Upper lobe of right lung (tissue), 1 donor: ENCODE measurements at places on chromosomes 13 and 19.

DNA sequence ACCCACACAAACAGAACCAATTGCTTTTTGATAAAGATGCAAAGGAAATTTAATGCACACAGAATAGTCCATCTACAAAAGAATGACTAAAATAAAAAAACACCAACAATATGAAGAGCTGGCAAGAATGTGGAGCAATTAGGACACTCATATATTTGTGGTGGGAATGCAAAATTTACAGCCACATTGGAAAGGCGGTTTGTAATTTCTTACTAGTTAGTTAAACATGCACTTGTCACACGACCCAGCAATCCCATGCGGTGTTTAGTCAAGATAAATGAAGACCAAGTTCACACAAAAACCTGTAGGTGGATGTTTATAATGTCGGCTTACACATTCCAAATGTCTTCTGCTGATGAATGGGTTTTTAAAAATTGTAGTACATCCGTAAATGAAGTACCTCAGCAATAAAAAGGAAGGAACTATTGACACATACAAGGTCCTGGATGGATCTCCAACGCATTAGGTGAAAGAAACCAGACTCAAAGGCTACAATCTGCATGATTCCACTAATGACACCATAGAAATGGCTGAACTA lies 5.2 kb downstream of the GRTP1 start:
- no peaks in the 10 kb centered on the region for H3K36me3 ChIP-seq
- DNase-seq, result no peak
- H3K4me1 ChIP-seq, result peaks cover 10% of the 10 kb centered on the region
- no peak overlapping the region for H3K4me3 ChIP-seq
- H3K27me3 ChIP-seq, result peaks cover 11% of the 10 kb centered on the region
- H3K27ac ChIP-seq, result no peak overlapping the region

DNA sequence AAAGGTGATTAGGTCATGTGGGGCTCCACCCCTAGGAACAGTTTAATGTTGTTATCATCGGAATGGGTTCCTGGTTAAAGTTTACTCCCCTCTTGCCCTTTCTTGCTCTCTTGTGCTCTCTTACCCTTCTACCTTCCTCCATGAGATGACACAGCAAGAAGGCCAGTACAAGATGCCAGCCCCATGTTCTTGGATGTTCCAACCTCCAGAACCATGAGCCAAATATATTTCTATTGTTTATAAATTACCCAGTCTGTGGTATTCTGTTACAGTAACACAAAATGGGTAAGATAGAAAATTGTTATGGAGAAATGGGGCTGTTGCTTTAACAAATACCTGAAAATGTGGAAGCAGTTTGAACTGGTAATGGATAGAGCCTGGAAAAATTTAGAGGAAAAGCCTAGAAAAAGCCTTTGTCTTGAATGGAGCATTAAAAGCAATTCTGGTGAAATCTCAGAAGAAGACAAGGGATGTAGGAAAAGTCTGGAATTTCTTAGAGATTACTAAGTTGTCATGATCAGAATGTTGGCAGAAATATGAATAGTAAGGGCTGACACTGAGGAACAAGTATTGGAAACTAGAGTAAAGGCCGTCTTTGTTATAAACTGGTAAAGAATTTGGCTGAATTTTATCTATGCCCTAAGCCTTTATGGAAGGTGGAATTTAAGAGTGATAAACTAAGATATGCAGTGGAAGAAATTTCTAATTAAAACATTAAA lies 53.5 kb upstream of the TSC22D1 start:
- H3K4me1 ChIP-seq, result no peaks in the 10 kb centered on the region
- H3K4me3 ChIP-seq, result no peak overlapping the region
- no peak for DNase-seq

GRCh38 chr19:56671613-56671994 lies at the start of gene ZNF835:
Gene ZNF835, minus strand, starts transcription at chr19:56671757. Its CDS starts 6,559 bp downstream, at chr19:56665198.
- no peaks in the 10 kb centered on the region for H3K27me3 ChIP-seq
- peak within 1 kb of the TSS; percentile 71 for H3K4me3 ChIP-seq
- H3K4me1 ChIP-seq, result peaks cover 9% of the 10 kb centered on the region
- H3K36me3 ChIP-seq, result no peaks in the 10 kb centered on the region

DNA sequence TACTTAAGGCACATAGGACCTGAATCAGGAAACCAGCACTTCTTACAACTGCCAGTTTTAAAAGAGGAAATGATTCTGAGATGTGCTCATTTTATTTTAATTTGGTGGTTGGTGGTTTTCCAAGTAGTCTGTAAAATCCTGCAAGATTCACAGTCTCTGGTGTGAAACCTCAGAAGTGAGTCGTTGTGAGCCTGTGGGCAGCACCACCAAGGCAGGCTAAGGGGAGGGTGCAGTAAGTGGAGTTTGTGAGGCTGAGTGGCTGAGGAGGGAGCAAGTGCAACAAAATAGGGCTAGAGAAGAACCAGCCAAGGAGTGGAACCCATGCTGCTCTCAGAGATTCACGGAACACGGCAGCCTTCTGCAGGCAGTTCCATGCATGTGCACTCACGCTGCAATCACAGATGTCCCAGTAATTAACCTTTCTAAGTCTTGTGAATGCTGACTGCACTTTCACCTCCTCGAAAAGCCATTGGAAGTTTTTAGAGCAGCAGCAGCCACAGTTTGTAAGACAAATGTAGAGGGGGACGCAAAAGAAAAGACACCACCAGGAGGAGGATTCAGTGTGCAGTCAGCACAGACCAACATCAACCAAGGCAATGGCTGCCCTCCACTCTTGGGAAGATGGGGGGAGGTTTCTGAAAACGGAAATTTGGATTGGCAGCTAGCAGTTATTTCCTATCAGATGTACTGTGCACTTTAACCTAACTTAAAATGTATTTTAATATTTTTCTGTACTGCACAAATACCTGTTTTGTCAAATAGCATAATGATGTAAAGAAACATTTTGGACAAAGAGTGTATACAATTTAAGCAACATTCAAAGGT lies 44.9 kb downstream of the ESD start:
- no peaks in the 10 kb centered on the region for H3K27me3 ChIP-seq
- no peak overlapping the region for H3K4me3 ChIP-seq
- no peak overlapping the region for H3K27ac ChIP-seq
- DNase-seq, result no peak

- H3K4me3 ChIP-seq, result no peak overlapping the region
- H3K27ac ChIP-seq, result no peak overlapping the region
- H3K36me3 ChIP-seq, result peaks cover 17% of the 10 kb centered on the region
- H3K27me3 ChIP-seq, result no peaks in the 10 kb centered on the region
Measured at GRCh38 chr19:10378124-10378523, 2.2 kb downstream of the TYK2 start.

DNA sequence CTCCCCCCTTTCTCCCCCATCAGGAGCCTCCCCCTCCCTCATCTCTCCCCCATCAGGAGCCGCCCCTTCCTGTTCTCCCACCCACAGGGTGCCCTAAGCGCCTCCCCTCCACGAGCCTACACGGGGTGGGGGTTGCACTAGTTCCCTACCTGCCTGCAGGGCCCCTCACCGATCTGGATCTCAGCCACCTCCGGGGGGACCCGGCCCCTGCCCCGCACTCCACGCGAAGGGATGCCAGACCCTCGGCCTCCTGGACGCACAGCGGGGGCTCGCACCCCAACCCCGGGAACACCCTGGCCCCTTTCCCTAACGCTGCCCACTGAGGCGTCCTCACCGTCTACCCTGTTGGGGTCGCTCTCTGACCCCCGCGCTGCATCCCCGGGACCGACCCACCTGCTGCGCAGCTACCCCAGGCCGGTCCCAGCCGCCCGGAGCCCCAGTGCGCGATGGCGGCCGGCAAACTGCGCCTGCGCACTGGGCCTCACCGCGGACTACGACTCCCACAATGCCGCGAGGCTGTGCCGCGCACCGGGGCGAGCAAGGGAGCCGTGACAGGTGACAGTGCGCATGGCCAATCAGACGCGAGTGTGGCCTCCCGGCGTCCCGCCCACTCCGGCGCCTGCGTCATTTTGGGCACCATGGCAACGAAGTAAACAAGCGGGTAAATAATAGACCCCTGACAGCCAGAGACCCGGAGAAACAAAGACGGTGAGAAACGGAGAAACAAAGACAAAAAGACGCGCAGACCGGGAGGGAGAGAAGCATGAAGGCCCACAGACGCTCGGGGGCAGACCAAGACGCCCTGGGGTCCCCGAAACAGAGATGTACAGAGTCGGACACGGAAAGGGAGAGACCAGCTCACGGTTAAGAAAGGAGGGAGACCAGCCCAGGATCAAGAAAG lies at the start of gene ZSCAN18:
Gene ZSCAN18, minus strand, starts transcription at position 451 of the 901 bp plus-strand sequence. CDS start 7,964 bp downstream, outside the sequence.
- peak within 1 kb of the TSS; percentile 83 for H3K4me3 ChIP-seq
- peak within 1 kb of the TSS; percentile 99 for H3K27ac ChIP-seq
- no peaks in the 10 kb centered on the region for H3K27me3 ChIP-seq
- H3K4me1 ChIP-seq, result peaks cover 5% of the 10 kb centered on the region
- no peaks in the 10 kb centered on the region for H3K36me3 ChIP-seq
- peak; percentile 98 for DNase-seq

GRCh38 chr19:9487016-9487415 lies 11.4 kb downstream of the ZNF560 start:
- H3K27ac ChIP-seq, result no peak overlapping the region
- no peak for DNase-seq
- no peaks in the 10 kb centered on the region for H3K27me3 ChIP-seq
- no peak overlapping the region for H3K4me3 ChIP-seq

GRCh38 chr13:73428137-73428536 lies 369.3 kb downstream of the KLF5 start:
- no peak for DNase-seq
- no peaks in the 10 kb centered on the region for H3K36me3 ChIP-seq
- H3K27ac ChIP-seq, result no peak overlapping the region
- H3K27me3 ChIP-seq, result no peaks in the 10 kb centered on the region

GRCh38 chr13:38952827-38953226 lies 37.8 kb downstream of the STOML3 start:
- H3K36me3 ChIP-seq, result no peaks in the 10 kb centered on the region
- DNase-seq, result no peak
- no peaks in the 10 kb centered on the region for H3K27me3 ChIP-seq
- H3K4me1 ChIP-seq, result no peaks in the 10 kb centered on the region
- H3K4me3 ChIP-seq, result no peak overlapping the region
- H3K27ac ChIP-seq, result no peak overlapping the region

GRCh38 chr19:11444059-11444458 lies 8.6 kb downstream of the PRKCSH start:
- H3K4me1 ChIP-seq, result no peaks in the 10 kb centered on the region
- DNase-seq, result no peak
- H3K27me3 ChIP-seq, result no peaks in the 10 kb centered on the region
- H3K4me3 ChIP-seq, result no peak overlapping the region

DNA sequence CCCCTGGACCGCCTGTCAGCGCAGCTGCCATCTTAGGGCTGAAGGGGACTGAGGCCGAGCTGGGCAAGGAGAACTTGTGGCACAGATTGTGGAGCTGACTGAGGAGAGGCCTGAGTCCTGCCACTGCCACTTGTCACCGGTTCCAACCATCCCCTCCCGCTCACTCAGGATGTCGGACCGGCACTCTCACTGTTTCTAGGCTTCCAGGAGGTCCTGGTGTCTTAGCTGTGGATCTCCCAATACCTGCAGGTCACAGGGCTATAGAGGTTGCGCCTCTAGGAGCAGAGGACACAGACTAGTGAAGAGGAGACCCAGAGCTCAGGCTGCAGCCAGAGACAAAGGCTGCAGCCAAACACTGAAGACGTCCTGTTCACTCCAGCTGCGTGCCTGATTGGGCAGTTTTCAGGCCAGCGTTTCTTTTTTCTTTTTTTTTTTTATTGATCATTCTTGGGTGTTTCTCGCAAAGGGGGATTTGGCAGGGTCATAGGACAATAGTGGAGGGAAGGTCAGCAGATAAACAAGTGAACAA lies 15.3 kb upstream of the ZNF486 start:
- H3K27ac ChIP-seq, result no peak overlapping the region
- no peaks in the 10 kb centered on the region for H3K27me3 ChIP-seq
- H3K4me1 ChIP-seq, result no peaks in the 10 kb centered on the region
- no peaks in the 10 kb centered on the region for H3K36me3 ChIP-seq

DNA sequence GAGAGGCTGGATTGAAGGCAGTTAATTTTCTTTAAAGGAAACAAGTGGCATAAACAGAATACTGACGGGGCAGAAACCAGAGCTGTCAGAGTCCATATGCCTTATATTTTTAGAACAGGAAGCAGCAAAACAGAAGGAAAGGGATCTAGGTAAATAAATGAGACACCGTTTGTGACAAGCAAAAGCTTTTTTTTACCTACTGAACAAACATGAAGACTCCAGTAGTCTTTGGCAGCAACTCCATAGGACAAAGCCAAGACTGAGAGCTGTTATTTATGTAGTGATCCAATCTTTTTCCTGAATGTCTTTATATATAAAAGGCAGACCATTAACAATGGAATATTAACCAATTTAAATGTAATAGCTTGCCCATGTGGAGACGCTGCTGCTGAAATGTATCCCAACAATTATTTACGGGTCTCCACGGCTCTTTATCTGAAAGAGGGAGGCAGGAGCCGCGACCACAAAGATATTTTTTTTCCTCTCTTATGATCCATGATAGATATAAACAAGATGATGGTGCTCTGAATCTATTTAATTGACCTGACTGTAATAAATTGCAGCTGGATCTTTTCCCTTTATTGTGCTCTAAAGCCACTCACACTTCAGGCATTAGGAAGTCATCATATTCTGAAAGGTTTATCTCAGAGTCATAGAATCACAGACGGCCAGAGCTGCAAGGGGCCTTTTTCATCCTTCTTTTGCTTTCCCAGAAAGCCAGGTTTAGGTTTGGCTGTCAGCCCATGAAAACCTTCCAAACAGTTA lies 687.8 kb downstream of the EFNB2 start:
- no peak overlapping the region for H3K4me3 ChIP-seq
- no peak overlapping the region for H3K27ac ChIP-seq
- no peaks in the 10 kb centered on the region for H3K36me3 ChIP-seq
- no peak for DNase-seq
- no peaks in the 10 kb centered on the region for H3K4me1 ChIP-seq

- H3K27me3 ChIP-seq, result no peaks in the 10 kb centered on the region
- DNase-seq, result no peak
- peaks cover 26% of the 10 kb centered on the region for H3K36me3 ChIP-seq
- H3K4me1 ChIP-seq, result peaks cover 47% of the 10 kb centered on the region
- peak overlapping the region; percentile 80 for H3K4me3 ChIP-seq
Measured at GRCh38 chr19:3969435-3970312, 1.2 kb downstream of the DAPK3 start.

DNA sequence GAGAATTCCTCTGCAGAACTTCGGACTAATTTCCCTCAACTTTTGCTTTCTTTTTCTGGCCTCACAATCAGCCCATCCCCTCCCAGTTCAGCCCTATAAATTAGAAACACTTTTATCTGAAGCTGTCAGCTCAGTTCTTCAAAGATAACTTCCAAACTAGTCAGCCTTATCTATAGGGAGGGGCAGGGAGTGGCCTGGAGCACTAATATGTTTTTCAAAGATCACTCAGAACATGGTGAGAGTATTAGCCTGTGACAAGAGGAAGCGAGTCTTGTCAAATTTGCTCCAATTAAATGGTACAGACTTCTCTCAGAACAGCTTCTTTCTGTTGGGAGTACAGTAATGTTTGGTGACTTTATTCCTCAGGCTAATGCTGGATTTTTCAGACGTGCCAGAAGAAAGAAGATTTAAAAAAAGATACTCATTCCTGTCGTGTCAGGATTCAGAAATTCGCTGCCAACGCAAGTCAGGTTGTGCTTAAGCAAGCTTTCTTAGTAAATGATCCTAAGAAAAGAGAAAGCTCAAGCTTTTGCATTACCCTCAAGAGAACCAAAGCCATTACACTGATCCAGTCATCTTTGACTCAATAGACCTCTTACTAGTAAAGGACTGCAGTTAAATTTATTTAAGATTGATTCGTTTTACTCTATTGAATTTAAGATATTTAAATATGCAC lies 1033.6 kb downstream of the SLITRK5 start:
- H3K27ac ChIP-seq, result no peak overlapping the region
- no peak for DNase-seq
- H3K27me3 ChIP-seq, result no peaks in the 10 kb centered on the region
- peak overlapping the region; percentile 35 for H3K4me3 ChIP-seq

GRCh38 chr13:34255711-34256110 lies 437.8 kb downstream of the RFC3 start:
- no peak overlapping the region for H3K27ac ChIP-seq
- H3K4me3 ChIP-seq, result no peak overlapping the region
- no peaks in the 10 kb centered on the region for H3K36me3 ChIP-seq
